Activated CD8-positive, alpha-beta memory T cell treated with anti-CD3 and anti-CD28 coated beads, Interleukin-2, amount 10 ng/mL, durations not matched to agents 7 days and 5 days (primary cell): ENCODE measurements at places on chromosomes 11 and 22. TPM values are rescaled to one million over a fixed set of nuclear protein-coding genes. Genes with fewer than 3 reads are reported as not detected.

The TBCEL gene
- total RNA-seq: 14.0 TPM

The CHRM4 gene
- 0.18 TPM for total RNA-seq

The NCR3LG1 gene
- 0.91 TPM for total RNA-seq

The DCPS gene
- total RNA-seq: 41.9 TPM

The OR5D14 gene
- total RNA-seq: not detected

The DEFB131B gene
- total RNA-seq: not detected

The ISX gene
- not detected for total RNA-seq

GRCh38 chr22:26806445-26807175 is 149.2 kb downstream of the MIAT start:
- H3K4me3 ChIP-seq: no peak overlapping the region
- no peak for DNase-seq
- H3K27ac ChIP-seq: no peak overlapping the region
- H3K4me1 ChIP-seq: no peaks in the 10 kb centered on the region

- H3K36me3 ChIP-seq: no peaks in the 10 kb centered on the region
- peaks cover 10% of the 10 kb centered on the region for H3K27me3 ChIP-seq
- H3K27ac ChIP-seq: no peak overlapping the region
- H3K4me1 ChIP-seq: no peaks in the 10 kb centered on the region
- H3K4me3 ChIP-seq: no peak overlapping the region
Measured at GRCh38 chr11:36131721-36132397, 157.4 kb downstream of the COMMD9 start.

DNA sequence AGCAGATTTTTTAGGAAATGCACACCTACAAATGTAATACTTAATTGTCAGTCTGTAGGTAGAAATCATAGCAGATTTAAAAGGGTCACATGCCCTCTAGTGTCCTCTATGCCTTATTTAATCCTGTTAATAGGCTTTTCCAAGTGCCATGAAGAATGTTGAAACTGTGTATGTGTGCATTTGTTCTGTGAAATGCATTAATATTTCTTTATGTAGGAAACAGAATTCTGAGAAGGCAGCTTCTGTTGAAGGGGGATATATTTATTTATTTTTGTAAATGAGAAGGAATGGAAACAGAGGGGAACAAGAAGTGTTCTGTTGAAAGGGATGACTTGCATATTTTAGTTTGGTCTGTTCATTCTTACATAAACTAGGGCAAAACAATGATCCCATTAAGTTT is 51.0 kb downstream of the SVIP start:
- peaks cover 18% of the 10 kb centered on the region for H3K27me3 ChIP-seq
- H3K36me3 ChIP-seq: no peaks in the 10 kb centered on the region
- H3K4me3 ChIP-seq: no peak overlapping the region
- no peak overlapping the region for H3K27ac ChIP-seq
- DNase-seq: no peak

- no peaks in the 10 kb centered on the region for H3K36me3 ChIP-seq
- no peak overlapping the region for H3K4me3 ChIP-seq
- no peak for DNase-seq
- no peak overlapping the region for H3K27ac ChIP-seq
Measured at GRCh38 chr22:20159076-20159475, 8.2 kb upstream of the CCDC188 start.

GRCh38 chr11:35479731-35480130 is 45.7 kb downstream of the PAMR1 start:
- no peak overlapping the region for H3K4me3 ChIP-seq
- no peaks in the 10 kb centered on the region for H3K4me1 ChIP-seq
- peaks cover 29% of the 10 kb centered on the region for H3K27me3 ChIP-seq
- no peak for DNase-seq

DNA sequence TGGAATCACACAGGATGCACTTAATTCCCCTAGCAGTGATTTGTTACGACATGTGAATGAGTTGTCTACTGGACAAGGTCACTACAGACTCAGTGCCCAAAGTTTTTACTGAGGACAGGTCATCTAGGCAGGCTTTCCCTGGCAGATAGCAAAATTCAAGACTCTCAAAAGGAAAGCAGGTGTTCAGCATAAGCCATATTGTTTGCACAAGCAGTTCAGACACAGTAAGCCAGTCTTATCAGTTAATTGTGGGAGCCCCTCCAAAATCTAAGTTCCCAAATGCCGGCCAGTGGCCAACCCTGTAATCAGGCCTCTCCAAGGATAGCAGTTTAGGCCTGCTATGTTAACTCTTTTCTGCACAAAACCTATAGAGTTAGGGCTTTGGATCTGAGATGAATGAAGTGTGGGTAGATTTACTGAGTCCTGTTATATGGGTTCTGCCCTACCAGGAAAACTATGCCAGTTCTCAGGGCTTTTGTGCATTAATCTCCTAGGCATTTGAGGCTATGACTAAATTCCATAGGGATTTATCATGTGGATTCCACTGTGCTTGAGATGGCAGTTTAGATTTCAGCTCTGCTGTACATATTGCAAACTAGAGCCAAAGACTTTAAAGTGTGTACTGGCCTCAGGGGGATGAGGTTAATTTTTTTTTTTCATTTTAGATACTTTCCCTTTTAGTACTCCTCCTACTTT is 4.8 kb upstream of the ARHGEF12 start:
- no peak overlapping the region for H3K27ac ChIP-seq
- H3K36me3 ChIP-seq: peaks cover 2% of the 10 kb centered on the region
- no peak for DNase-seq
- peaks cover 30% of the 10 kb centered on the region for H3K4me1 ChIP-seq

GRCh38 chr11:31408201-31408600 is 38.5 kb downstream of the DNAJC24 start:
- peaks cover 4% of the 10 kb centered on the region for H3K4me1 ChIP-seq
- DNase-seq: no peak
- no peak overlapping the region for H3K4me3 ChIP-seq
- H3K36me3 ChIP-seq: peaks cover 8% of the 10 kb centered on the region

DNA sequence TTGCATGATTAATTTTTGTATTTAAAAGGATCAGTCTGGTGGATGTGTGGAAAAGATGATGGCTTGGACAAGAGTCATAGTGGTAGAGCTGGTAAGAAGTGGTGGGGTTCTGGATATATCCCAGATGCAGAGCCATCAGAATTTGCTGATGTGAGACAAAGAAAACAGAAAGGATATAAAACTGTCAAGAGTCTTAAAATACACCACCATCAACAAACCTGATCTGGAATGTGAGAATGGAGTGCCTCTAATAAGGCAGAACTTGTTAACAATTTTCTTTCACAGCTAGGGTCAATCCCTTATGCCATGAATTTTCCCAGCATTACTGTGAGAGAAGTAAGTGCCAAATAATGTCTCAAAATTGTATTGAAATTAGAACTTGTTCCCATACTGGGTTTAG is 215.4 kb downstream of the METTL15 start:
- no peak overlapping the region for H3K4me3 ChIP-seq
- no peak overlapping the region for H3K27ac ChIP-seq
- no peaks in the 10 kb centered on the region for H3K27me3 ChIP-seq

DNA sequence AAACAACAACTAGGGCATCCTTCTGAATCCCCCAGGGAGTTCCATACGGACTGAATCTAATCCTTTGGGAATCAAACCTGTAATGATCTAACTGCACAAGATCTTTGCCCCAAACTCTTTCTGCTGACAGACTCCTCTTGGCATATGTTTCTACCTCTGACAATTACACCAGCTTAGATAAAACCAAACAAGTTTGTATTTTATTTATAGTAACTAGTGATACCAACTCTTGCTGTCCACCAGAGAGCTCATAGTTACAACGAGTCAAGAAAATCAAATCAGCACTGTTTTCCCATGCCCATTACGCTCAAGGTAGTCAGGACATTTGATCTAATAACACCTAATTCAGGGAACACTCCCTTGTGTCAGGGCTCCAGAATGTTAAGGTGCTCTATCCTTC is 972.0 kb downstream of the NTM start:
- H3K4me1 ChIP-seq: peaks cover 45% of the 10 kb centered on the region
- DNase-seq: no peak
- H3K36me3 ChIP-seq: no peaks in the 10 kb centered on the region
- no peak overlapping the region for H3K27ac ChIP-seq

DNA sequence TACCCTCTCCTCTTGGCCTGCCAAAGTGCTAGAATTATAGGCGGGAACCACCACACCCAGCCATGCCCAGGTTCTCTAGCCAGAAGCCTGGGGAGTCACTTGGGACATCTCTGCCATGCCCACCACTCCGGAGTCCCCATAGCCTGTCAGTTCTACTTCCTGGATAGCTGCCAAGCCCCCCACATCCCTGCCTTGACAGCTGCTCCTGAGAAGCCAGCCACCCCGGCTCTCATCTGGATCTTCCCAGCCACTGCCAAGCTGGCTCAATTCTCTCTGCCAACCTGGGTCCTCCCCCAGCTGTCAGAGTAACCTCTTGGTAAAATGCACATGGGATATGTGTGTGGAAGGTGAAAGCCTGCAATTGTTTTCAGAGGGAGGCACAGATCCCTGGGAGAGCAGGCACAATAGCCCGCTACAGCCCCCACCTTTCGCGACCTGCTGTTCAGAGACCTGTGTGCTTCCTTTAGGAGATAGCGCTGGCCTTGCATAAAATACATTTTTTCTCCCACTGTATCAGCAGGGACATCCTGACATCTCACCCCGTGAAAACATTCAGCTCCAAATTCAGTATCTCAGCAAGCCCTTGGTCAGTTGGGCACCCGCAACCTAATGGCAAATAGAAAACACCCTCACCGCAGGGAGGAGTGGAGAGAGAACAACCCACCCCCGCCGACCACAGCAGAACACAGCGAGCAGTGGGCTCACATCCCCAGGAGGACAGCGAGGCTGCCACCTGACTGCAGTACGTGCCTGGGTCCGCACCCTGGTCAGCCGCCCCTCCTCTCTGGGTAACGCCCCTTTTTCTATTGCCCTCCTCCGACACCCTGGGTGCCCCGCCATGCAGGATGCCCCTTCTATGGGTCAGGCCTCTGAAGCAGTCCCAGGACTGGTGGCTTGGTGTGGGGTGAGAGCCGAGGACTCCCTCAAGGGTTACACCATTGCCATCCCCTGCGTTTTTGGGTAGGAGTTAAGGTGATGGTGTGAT is 1342.2 kb downstream of the BRD1 start:
- no peaks in the 10 kb centered on the region for H3K36me3 ChIP-seq
- no peak overlapping the region for H3K27ac ChIP-seq
- H3K27me3 ChIP-seq: peaks cover 29% of the 10 kb centered on the region
- no peak overlapping the region for H3K4me3 ChIP-seq
- DNase-seq: peak; percentile 21

- H3K4me1 ChIP-seq: no peaks in the 10 kb centered on the region
- DNase-seq: no peak
- no peak overlapping the region for H3K27ac ChIP-seq
- H3K4me3 ChIP-seq: no peak overlapping the region
- H3K27me3 ChIP-seq: peaks cover 2% of the 10 kb centered on the region
- H3K36me3 ChIP-seq: no peaks in the 10 kb centered on the region
Measured at GRCh38 chr11:114263513-114264170, 32.6 kb upstream of the NNMT start.

GRCh38 chr11:64802370-64803157 is 450 bp downstream of the MAP4K2 start:
- peaks cover 3% of the 10 kb centered on the region for H3K36me3 ChIP-seq
- peak overlapping the region; percentile 80 for H3K4me3 ChIP-seq
- H3K4me1 ChIP-seq: peaks cover 16% of the 10 kb centered on the region
- DNase-seq: peak; percentile 55
- H3K27me3 ChIP-seq: no peaks in the 10 kb centered on the region

GRCh38 chr11:114586797-114587196 is 8.8 kb downstream of the NXPE4 start:
- no peaks in the 10 kb centered on the region for H3K36me3 ChIP-seq
- H3K4me1 ChIP-seq: no peaks in the 10 kb centered on the region
- DNase-seq: no peak
- H3K27ac ChIP-seq: no peak overlapping the region
- peaks cover under 1% of the 10 kb centered on the region for H3K27me3 ChIP-seq

DNA sequence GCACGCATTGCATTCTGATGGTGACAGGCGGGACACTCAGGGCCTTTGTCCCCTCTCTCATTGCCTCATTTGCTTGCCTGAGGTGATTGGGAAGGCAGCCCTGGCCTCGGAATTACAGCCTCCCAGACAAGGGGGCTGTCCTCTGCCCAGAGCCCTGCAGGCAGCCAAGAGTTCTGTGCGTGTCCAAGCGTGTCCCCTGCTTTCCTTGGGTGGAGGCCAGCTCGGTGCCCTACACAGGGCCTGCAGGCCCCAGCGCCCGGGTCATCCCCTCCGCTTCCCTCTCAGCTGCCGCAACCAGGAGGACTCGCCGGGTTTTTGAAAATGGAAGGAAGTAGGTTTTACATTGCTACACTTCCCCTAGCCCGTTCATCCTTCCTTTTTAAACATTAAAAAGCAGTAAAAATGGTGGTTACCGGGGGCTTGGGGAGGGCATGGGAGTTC is 1.9 kb downstream of the GRAMD4 start:
- H3K27me3 ChIP-seq: no peaks in the 10 kb centered on the region
- no peak overlapping the region for H3K27ac ChIP-seq
- no peak overlapping the region for H3K4me3 ChIP-seq
- DNase-seq: no peak

GRCh38 chr22:35219012-35219411 is 38.3 kb upstream of the HMGXB4 start:
- peaks cover 4% of the 10 kb centered on the region for H3K27me3 ChIP-seq
- no peak for DNase-seq
- no peaks in the 10 kb centered on the region for H3K4me1 ChIP-seq
- no peaks in the 10 kb centered on the region for H3K36me3 ChIP-seq
- no peak overlapping the region for H3K27ac ChIP-seq
- H3K4me3 ChIP-seq: no peak overlapping the region

DNA sequence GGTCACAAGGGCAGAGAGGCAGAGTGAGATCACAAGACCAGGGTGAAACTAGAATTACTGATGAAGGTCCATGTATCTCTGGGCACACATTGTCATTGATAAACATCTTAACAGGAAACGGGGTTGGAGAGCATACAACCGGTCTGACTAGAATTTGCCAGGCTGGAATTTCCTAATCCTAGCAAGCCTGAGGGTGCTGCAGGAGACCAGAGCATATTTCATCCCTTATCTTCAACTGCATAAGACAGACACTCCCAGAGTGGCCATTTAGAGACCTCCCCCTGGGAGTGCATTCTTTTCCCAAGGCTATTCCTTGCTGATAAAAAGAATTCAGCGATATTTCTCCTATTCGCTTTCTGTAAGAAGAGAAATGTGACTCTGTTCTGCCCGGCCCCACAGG is 84.6 kb upstream of the IZUMO1R start:
- no peaks in the 10 kb centered on the region for H3K27me3 ChIP-seq
- H3K36me3 ChIP-seq: no peaks in the 10 kb centered on the region
- H3K4me1 ChIP-seq: no peaks in the 10 kb centered on the region
- H3K4me3 ChIP-seq: no peak overlapping the region
- no peak overlapping the region for H3K27ac ChIP-seq

- no peak overlapping the region for H3K4me3 ChIP-seq
- peaks cover 9% of the 10 kb centered on the region for H3K27me3 ChIP-seq
- no peaks in the 10 kb centered on the region for H3K36me3 ChIP-seq
- H3K27ac ChIP-seq: no peak overlapping the region
- DNase-seq: no peak
Measured at GRCh38 chr22:27772984-27773498, 28.5 kb downstream of the MN1 start.

DNA sequence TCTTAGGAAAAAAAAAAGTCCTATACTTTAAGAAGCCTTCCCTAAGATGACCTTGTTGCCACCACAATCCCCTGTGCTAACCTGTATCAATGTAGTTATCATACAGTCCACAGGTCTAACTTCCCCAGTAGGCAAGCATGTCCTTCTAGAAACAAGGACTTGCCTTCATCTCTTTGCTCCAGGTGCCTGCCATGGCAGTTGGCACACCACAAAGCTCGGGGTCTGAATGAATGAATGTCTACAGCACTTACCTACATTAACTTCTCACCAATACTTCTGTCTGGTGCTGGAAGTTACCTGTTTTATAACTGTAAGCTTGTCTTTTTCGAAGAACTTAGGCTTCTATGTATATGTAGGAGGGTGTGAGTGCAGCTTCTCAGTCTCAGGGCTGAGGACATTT is 23.4 kb downstream of the CLPB start:
- no peak overlapping the region for H3K27ac ChIP-seq
- peaks cover 9% of the 10 kb centered on the region for H3K4me1 ChIP-seq
- H3K36me3 ChIP-seq: no peaks in the 10 kb centered on the region
- DNase-seq: no peak
